ENCODE measurements at places on chromosomes 2 and 18.

GRCh38 chr2:29923110-29923721 is 1.8 kb upstream of the ALK start:
- peak; percentile 13 for DNase-seq

DNA sequence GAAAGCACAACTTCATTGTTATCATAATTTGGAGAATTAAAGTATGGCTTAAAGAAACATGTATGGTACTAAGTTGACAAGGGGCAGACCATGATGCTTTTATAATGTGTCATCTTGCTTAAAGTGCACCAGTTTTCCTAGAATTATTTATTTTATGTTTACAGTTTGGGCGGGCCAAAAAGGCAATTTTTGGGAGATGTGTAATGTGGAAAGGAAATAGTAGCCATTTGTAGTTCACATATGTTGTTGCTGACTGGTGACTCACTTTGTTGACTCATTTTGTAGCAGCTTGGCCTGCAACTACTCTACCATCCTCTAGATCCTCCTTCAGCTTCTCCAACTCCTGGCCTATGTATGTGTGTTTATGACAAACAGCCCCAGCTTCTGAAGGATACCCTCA is 7.7 kb downstream of the ZSCAN30 start:
- no peak for DNase-seq

DNA sequence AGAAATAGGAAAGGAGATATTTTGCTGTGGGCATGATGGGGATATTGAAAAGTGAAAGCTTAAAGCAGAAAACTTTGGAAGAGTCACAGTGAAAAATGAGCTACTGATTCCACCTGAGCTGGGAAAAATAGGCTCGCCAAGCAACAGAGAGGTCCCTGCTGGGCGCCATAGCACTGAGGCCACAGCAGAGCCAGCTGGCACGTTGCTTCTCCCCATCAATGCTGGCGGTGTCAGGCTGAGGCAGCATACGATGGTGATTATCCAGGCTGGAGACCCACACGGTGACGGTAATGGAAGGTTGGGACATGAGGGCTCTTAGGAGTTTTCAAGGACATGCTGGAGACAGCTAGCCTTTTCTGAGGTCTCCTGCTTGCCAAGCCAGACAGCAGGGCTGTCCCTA is 25.8 kb upstream of the DTNB start:
- no peak for DNase-seq

DNA sequence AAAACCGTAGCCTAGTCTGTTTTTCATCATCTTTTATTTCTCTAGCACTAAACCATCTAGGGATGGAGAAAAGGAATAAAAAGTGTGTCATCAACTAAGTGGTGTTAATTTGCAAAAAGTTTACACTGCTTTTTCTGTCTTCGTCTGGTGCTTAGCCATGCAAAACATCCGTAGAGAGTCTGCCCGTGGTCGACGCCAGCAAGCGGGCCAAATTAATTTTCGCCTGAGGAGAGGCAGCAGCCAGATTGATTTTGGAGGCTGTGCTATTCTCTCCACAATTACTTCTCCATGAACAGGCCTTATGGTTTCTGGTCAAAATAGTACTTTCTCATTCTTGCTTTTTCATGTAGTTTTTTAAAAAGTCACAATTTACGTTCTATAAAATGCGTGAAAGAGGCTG is 46.3 kb downstream of the TNFRSF11A start:
- DNase-seq = no peak

GRCh38 chr2:122139739-122140420 is 384.4 kb downstream of the TSN start:
- no peak for DNase-seq

DNA sequence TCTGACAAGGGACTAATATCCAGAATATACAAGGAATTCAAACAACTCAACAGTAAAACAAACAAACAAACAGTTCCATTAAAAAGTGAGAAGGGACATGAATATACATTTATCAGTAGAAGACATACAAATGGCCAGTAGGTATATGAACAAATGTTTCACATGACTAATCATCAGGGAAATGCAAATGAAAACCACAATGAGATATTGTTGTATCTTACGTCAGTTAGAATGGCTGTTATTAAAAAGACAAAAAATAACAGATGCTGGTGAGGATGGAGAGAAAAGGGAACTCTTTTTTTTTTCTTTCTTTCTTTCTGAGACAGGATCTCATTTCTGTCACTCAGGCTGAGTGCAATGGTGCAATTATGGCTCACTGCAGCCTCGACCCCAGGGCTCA is 175.5 kb downstream of the CAMKMT start:
- no peak for DNase-seq

GRCh38 chr18:58669731-58670378 is 1.4 kb upstream of the MALT1 start:
- DNase-seq = no peak

DNA sequence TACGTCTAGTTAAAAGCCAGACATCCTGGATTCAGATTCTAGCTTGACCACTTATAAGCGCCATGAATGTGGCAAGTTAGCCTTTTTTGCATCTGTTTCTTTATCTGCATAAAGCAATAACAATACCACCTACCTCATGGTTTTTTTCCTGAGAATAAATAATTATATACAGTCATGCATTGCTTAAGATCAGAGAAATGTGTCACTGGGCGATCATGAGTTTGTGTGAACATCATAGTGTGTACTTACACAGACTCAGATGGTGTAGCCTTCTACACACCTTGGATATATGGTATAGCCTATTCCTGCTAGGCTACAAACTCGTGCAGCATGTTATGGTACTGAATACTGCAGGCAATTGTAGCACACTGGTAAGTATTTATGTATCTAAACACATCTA is 84.7 kb upstream of the PELI1 start:
- DNase-seq = no peak

GRCh38 chr2:172953970-172954852 is 121.4 kb upstream of the MAP3K20 start:
- DNase-seq = no peak

- DNase-seq = no peak
Observed at GRCh38 chr2:144495227-144496091, 24.5 kb downstream of the ZEB2 start.

GRCh38 chr18:79902640-79903039 is 48.8 kb downstream of the SLC66A2 start:
- DNase-seq = no peak

- no peak for DNase-seq
Observed at GRCh38 chr2:147232225-147232669, 612.6 kb upstream of the ACVR2A start.

DNA sequence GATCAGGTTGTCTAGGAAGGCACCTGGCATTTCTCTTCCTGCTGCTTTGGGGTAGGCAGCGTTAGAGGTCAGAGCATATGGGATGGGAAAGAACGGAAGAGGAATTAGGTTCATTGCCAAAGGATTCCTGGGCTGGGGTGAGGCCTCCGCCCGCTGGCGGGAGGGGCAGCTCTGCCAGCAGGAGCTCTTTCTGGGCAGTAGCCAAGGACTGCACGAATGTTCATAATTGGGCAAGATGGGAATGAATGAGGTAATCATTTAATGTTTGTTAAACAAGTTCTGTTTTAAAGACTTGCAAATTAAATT is 253.9 kb downstream of the AGAP1 start:
- DNase-seq = no peak

DNA sequence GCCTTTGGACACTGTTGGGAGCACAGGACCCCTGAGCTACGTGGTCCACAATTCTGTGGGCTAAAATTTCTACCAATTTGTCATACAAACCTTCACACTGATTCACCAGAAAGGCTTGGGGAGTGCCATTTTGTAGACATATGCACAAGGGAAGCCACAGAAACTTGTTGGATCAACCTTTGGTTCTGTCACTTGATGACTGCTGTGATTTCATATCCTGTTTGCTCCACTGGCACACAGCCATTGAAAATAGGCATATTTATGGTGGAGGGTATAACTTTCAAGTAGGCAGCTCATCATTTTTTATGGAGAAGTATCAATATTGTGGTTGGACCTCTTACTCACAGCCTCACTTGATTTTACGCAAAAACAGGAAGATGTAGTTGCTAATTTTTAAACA is 10.5 kb downstream of the NAPG start:
- DNase-seq = no peak

DNA sequence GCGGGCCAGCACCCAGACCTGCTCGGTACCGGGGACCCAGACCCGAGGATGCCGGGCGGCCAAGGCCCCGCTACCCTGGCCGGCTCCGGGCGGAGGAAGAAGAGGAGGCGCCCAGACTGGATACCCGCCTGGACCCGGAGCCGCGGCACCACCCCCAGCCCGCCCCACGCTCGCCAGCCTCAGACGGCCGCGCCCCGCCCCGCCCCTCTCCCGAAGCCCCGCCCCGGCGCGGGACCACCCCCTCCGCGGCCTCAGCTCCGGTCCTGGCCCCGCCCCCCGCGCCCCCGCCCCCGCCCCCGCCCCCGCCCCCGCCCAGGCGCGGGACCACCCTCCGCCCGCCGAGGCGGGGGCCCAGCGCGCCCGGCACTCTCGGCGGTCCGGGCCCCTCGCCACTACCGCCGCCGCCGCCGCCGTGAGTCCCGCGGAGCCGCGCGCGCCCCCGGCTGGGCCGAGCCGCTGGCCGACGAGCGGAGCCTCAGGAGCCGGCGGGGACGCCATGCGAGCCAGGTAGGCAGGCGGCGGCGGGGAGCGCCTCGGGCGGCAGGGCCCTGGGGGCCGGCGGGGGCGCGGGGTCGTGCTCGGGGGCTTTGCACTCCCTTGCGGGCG is at the start of gene SH3BP4:
TSS of gene SH3BP4 (plus strand) at position 354 of the 606 bp plus-strand sequence. CDS start 82,986 bp downstream, outside the sequence.
- DNase-seq = no peak

DNA sequence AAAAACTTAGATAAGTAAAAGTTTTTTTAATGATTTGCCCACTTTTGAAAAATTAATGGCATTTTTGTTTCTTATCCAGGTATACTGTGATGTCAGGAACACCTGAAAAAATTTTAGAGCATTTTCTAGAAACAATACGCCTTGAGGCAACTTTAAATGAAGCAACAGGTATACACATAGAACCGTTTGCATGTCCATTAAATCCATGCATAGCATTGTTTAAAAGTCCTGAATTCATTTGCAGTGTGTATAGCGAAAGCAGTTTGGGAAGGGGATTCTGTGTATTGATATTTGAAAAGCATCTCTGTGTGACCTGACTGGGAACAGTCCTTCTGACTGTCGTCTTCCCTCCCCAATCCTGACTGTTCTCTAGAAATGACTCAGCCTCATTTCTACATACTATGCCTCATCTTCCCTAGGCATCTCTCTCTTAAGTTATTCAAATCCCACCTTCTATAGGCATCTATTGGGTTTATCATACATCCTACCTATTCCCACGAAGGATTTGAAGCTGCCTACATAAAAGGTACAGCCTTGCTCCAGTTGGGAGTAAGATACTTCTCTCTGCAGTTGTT is 79.2 kb upstream of the MAP3K20 start:
- DNase-seq = no peak

GRCh38 chr2:14656146-14656545 is 23.6 kb downstream of the LRATD1 start:
- DNase-seq = no peak

DNA sequence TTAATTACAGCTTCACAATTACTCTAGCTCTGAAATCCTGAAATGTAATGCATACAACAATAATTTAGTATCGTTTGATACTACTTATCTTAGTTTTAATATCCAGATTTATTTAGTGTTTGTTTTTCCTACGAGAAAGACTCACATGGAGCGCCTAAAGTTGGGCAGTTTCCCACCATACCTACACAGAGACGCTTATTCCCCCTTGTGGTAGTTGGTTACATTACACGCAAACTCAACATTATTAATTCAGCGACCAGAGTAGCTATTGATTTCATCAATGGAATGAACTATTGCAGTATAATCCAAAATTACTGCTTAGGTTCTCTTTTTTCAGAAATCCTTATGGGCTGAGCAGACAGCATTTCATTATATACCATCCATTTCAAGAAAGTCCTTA is 164.0 kb upstream of the REG3G start:
- DNase-seq = no peak

DNA sequence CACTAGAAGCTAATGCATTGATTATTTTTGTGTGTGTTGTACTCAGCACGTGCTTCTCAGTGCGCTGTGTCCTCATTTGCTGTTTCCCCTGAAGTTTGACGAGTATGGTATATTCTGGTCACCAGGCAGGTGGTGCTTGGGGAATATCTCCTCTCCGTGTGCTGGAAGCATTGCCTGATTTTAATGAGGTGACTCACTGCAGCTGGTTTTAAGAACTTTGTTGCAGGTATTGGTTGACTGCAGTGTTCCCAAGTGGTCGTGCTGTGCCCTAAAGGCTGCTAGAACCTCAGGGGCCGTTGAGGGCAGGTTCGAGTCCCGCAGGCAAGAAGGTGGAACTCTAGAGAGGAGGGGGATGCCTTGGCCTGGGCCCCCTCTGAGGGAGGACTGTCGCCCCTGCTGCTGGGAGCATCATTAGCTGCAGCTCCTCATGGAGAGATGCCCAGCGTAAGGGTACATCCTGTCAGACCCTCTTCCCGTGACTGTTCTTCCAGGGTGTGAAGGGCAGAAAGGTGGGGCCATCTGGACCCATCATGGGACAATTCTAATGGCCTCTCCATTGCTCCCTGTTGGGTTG is 82.6 kb downstream of the AGAP1 start:
- DNase-seq = no peak

GRCh38 chr18:58608216-58608615 is 20.7 kb downstream of the ALPK2 start:
- DNase-seq = no peak

GRCh38 chr2:40144022-40144421 is 307.9 kb downstream of the SLC8A1 start:
- no peak for DNase-seq

DNA sequence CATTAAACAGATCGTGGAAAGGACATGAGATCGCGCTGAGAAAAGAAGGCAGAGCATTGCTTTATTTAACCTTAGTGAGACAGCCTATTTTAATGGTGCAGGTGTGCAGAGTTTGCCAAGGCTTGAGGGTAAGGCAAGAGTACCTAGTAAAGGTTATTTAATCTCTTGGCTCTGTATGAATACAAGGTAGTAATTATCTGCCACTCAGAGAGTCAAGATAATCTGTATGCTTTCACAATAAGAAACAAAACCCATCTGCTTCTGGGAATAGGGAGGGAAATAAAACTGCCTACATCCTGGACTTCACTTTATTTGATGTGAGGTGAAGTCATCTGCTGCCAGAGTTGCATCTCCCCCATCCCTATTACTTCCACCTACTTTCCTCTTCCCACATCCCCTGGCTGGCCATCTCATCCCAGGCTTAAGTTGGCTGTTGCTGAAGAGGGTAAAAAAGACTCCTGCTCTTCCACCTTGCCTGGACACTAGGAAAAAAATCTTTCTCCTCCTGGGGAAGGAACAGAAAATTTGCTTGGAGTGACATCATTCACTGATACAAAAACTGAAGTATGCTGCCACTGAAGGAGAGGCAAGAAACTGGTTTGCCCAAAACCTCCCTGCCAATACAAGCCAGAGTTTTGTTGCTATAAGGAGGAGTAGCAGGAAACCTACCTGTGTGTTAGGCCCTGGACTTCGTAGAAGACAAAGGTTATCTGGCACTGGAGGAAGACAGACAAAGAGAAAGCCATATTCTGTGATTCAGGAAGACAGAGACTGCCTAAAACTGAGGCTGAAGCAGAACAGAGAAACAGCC is 35.8 kb upstream of the ARHGAP25 start:
- no peak for DNase-seq

GRCh38 chr18:12254820-12255511 is 805 bp downstream of the CIDEA start:
- no peak for DNase-seq

- DNase-seq = no peak
Observed at GRCh38 chr18:34220081-34220815, 4.5 kb downstream of the NOL4 start.

GRCh38 chr18:74513883-74514205 is 17.7 kb downstream of the CNDP2 start:
- DNase-seq = no peak

All from stimulated activated CD8-positive, alpha-beta memory T cell treated with anti-CD3 and anti-CD28 coated beads, Interleukin-7, amount 100 ng/mL, for 1 hour (primary cell).